Osteocyte (in vitro differentiated cells): ENCODE measurements at places on chromosomes 4 and X. TPM values are rescaled to one million over a fixed set of nuclear protein-coding genes. Genes with fewer than 3 reads are reported as not detected.

GRCh38 chr4:3211866-3212265 is 37.1 kb upstream of the MSANTD1 start:
- DNase-seq: no peak

DNA sequence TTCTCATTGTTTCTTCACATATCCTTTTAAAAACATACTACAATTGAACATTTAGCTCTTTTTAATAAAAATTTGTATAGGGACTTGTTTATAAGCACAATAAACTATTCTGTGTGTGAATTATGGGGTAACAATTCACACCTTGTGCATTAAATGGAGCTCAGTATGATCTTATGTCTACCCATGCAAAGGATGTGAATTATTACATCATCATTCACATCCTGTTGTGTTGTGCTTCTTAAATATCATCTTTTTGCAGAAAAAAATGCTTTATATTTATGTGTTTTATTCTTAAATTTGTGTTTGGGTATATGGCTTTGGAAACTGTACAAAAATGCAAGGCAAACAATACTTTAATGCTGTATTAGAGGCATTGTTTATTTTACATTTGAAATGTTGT is 96.7 kb upstream of the PABPC4L start:
- DNase-seq: no peak

DNA sequence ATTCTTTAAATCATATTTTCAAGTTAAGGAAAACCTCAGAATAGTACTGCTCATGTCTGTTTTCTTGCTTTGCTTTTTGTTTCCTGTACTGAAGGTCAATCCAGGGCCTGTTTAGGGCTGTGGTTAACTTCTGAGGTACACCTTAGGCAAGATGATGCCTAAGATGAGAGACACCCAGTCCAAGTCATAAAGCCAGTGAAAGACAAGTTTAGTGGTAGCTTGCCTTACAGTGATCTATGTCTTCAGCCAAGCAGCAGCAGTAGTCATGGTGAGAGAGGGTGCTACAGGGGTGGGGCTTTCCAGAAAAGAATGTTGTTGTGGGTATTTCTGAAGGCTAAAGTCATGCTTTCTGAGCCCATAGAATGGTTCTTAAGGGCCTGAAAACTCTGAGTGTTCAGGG is 173.7 kb downstream of the VSIG4 start:
- no peak for DNase-seq

DNA sequence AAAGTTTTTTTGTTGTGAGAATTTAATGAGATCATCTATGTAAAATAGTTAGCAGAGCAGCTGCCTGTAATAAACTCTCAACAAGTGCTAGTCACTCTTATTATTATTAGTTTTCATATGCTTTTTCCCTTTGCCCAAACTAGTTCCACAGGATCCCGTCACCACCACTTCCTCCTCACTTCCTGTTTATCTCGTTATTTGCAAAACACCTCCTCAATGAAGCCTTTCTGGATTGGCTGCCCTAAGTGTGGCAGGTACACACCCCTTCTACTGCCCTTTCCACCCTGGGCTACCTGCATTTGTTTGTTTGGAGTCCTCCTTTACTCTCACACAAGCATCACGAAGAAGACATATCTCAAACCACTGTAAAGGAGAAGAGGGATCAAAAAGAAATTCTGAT is 54.4 kb upstream of the KLF3 start:
- peak; percentile 17 for DNase-seq

- no peak for DNase-seq
Measured at GRCh38 chrX:29453333-29453732, 762.0 kb upstream of the MAGEB2 start.

- DNase-seq: no peak
Measured at GRCh38 chr4:52195869-52196268, 144.8 kb downstream of the SPATA18 start.

GRCh38 chr4:5887361-5888221 is 5.3 kb downstream of the CRMP1 start:
- no peak for DNase-seq

PDLIM3 gene
- 2.1 and 2.8 TPM in 2 replicates for total RNA-seq

- DNase-seq: no peak
Measured at GRCh38 chrX:35380808-35381700, 417.1 kb upstream of the MAGEB16 start.

ARMCX4 gene
- total RNA-seq: 16.8 and 17.5 TPM in 2 replicates

- DNase-seq: no peak
Measured at GRCh38 chr4:174628191-174628590, 105.9 kb upstream of the HPGD start.

RXFP1 gene
- total RNA-seq: not detected in 2 replicates

SLC9B1 gene
- total RNA-seq: 1.0 and 1.8 TPM in 2 replicates

GRCh38 chrX:40012039-40012867 is 85.5 kb downstream of the BCOR start:
- no peak for DNase-seq

- no peak for DNase-seq
Measured at GRCh38 chrX:153673428-153674218, at the start of gene PNCK. Gene PNCK, minus strand, starts transcription at chrX:153673813. Its CDS starts 737 bp downstream, at chrX:153673076.

- DNase-seq: no peak
Measured at GRCh38 chrX:106912864-106913263, 7.3 kb upstream of the CLDN2 start.

GPR50 gene
- total RNA-seq: not detected in 2 replicates

GRCh38 chr4:71187404-71188155 is 151.2 kb upstream of the SLC4A4 start:
- no peak for DNase-seq

DNA sequence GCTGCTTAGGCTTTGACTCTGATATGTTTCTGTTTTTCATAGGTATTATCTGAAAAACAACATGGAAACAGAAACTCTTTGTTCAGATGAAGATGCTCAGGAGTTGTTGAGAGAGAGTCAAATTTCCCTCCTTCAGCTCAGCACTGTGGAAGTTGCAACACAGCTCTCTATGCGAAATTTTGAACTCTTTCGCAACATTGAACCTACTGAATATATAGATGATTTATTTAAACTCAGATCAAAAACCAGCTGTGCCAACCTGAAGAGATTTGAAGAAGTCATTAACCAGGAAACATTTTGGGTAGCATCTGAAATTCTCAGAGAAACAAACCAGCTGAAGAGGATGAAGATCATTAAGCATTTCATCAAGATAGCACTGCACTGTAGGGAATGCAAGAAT is 238.6 kb downstream of the RAPGEF2 start:
- no peak for DNase-seq

DNA sequence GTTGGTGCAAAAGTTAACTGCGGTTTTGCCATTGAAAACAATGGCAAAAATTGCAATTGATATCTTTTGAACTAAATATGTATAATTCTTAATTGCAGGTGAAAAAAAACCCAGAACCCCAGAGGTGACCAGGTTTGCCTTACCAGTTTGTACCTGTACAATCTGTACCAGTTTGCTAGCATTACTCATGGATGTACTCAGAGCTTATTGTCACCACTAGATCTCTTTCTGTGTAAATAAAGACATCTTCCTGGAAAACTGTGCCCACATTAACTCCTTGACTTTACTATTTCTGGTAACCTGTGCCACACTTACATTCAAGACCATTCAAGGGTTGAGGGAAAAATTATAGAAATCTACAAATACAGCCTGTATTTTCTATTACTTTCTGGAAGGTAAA is 139.7 kb downstream of the ELOVL6 start:
- DNase-seq: no peak

DNA sequence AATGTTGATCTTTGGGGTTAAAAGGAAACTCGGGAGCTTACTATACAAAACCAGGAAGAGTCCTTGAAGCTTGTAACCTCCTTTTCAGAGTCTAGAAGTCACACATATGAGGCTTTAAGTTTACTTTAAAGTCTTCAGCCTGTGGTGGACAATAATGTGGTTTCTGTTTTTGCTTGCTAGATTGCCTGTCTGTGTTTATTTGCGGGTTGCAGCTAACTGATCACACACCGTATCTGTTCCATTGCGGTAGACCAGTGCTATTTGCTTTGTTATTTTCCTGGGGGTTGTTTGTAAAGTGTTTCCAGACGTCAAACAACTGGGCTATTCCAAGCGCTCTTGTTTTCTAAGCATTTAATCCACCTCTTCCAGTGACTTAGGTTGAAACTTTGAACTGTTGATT is 143.0 kb upstream of the GYPA start:
- no peak for DNase-seq

DKC1 gene
- 37.5 and 39.9 TPM in 2 replicates for total RNA-seq

DNA sequence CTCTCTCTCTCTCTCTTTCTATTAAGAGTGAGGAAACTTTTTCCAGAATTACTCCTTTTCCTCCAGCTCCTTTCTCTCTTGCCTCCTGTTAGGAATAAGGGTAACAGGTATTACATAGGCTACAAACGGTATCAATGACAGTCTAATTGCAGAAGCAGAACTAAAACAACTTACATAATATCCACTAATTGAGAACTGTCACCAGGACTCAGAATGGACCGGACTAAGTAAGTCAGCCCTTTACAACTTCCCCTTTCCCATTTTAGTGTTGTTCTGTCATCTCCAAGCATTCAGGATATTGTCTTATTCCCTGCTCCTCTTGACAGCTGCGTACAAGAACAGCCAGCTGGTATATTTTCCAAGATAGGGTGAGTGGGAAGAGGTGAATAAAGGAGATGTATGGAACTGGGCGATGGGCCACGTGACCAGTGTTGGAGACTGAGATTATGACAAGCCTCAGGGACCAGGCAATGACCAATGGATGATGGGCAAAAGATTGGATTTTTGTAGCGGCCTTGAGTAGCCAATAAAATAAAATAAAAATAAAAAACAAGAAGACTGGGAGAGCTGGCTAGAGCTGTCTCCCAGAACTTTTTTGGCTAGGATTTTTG is 2.3 kb upstream of the FNIP2 start:
- DNase-seq: no peak

DNA sequence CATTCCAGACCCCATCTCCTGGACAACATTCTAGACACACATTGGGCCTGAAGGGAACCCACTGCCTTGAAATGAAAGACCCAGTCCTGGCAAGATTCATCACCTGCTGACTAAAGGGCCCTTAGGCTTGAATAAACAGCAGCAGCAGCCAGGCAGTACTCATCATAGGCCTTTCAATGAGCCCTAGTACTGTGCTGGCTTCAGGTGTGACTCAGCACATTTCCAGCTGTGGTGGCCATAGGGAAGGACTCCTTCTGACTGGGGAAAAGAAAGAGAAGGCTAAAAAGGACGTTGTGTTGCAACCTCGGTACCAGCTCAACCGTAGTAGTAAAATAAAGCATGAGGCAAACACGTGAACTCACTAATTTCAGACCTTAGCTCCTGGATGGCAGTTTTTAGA is 344.0 kb downstream of the ACTRT1 start:
- DNase-seq: no peak

FAAH2 gene
- total RNA-seq: 0.30 and 0.81 TPM in 2 replicates

- no peak for DNase-seq
Measured at GRCh38 chr4:110780538-110780937, 157.7 kb upstream of the PITX2 start.

MAGED4B gene
- 131 and 134 TPM in 2 replicates for total RNA-seq

CYP2U1 gene
- 12.5 and 14.0 TPM in 2 replicates for total RNA-seq

VSIG1 gene
- not detected in 2 replicates for total RNA-seq

MID2 gene
- total RNA-seq: 13.0 and 13.1 TPM in 2 replicates

DNA sequence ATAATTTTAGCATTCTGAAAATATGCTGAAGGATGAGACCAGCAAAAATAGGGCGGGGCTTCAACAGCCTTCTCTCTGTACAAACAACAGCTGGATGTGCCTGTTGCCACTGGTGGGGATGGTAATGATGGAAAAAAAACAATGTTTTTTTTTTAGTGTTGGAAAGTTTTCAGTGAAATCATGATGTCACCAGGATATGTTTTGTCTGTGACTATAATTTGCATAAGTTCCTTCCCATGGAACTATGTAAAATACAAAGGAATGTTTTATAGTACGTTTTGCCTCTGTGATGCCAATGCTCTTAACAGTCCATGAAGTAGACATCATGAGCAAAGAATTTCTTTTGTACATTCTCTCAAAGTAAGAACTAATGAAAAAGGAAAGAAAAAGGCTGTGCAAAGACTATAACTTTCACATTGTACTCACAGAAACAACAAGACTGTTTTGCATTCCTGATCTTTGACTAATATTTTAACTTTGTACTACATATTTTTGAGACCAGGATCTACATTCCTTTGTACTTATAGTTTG is 589.7 kb downstream of the SPRY1 start:
- no peak for DNase-seq

DNA sequence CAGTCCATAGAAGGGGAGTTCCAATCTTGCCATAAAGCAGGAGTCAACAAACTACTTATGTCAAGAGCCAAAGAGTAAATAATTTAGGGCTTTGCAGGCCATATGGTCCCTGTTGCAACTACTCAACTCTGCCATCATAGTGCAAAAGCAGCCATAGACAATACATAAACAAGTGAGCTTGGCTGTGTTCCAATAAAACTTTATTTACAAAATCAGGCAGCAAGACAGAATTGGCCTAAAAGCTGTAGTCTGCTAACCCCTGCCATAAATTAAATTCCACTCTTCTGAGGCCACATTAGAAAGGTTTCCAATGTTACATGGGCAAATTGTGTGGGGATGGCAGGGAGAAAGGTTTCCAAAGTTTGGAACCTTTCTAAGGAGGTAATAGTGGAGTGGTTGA is 14.7 kb downstream of the TRMT2B start:
- no peak for DNase-seq

- DNase-seq: no peak
Measured at GRCh38 chr4:7735395-7735794, 204.3 kb downstream of the AFAP1 start.

DNA sequence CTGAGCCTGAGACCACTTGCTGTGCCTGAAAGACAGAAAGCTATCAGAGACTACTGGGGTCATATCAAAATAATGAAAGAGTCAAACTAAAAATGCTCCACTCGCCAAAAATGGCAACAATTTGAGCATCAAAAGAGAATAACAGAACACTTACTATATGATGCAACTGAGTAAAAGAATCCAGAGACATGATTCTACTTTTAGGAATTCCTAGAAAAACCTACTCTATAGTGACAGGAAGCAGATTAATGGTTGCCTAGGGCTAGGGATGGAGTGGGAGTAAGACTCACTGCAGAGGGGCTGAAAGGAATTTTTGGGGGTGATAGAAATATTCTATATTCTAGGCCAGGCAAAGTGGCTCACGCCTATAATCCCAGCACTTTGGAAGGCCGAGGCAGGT is 29.4 kb upstream of the SLAIN2 start:
- no peak for DNase-seq

GPR143 gene
- total RNA-seq: 0.43 TPM in 1 of 2 replicates, not detected in the other

GRCh38 chr4:164948975-164949374 is 28.5 kb downstream of the TRIM61 start:
- DNase-seq: no peak

AADAT gene
- total RNA-seq: 10.4 and 10.7 TPM in 2 replicates

DNA sequence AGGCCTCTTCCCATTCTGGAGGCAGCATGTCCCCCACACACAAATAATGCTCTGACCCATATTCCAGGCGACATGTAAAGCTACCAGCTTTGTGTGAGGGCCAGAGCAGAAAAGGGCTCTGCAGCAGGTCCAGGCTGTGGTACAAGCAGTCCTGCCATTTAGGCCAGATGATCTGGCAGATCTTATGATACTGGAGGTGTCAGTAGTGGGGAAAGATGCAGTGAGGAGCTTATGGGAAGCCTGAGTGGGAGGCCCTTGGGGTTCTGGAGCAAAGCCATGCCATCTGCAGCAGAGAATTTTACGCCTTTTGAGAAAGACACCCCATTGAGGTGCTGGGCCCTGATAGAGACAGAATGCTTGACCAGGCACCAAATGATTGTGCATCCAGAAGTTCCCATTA is 7.7 kb downstream of the SYN1 start:
- DNase-seq: no peak
